Foreskin keratinocyte (primary cell): ENCODE measurements at places on chromosomes 1 and 21. TPM values are rescaled to one million over a fixed set of nuclear protein-coding genes. Genes with fewer than 3 reads are reported as not detected.

FCRL6 gene
- not detected in 2 replicates for total RNA-seq

CA6 gene
- not detected in 2 replicates for total RNA-seq

PPP1R8 gene
- total RNA-seq: 39.8 and 49.2 TPM in 2 replicates

KRTAP11-1 gene
- not detected in 2 replicates for total RNA-seq

HAPLN2 gene
- total RNA-seq: not detected in 2 replicates

HSPB7 gene
- total RNA-seq: not detected in 2 replicates

TMOD4 gene
- 0.65 and 0.88 TPM in 2 replicates for total RNA-seq

MAP3K21 gene
- 8.3 and 10.2 TPM in 2 replicates for total RNA-seq

TNFRSF8 gene
- total RNA-seq: 0.07 TPM in 2 replicates

TOE1 gene
- 13.3 and 14.4 TPM in 2 replicates for total RNA-seq

SMIM1 gene
- 4.6 and 5.3 TPM in 2 replicates for total RNA-seq

C1orf87 gene
- total RNA-seq: not detected in 2 replicates

ROR1 gene
- 2.3 and 4.5 TPM in 2 replicates for total RNA-seq

PPP1R12B gene
- total RNA-seq: 4.6 and 4.7 TPM in 2 replicates

NAV1 gene
- 46.1 and 50.4 TPM in 2 replicates for total RNA-seq

RXRG gene
- not detected in 2 replicates for total RNA-seq

SLC45A3 gene
- 5.1 TPM in 2 replicates for total RNA-seq

ACKR1 gene
- not detected in 2 replicates for total RNA-seq

TNFRSF4 gene
- total RNA-seq: not detected in 2 replicates

MTARC2 gene
- total RNA-seq: 1.3 and 1.5 TPM in 2 replicates

BNIPL gene
- 0.54 and 0.60 TPM in 2 replicates for total RNA-seq

EDARADD gene
- 6.3 and 6.5 TPM in 2 replicates for total RNA-seq

KCNT2 gene
- total RNA-seq: 0.03 TPM in 1 of 2 replicates, not detected in the other

CACNA1S gene
- total RNA-seq: not detected in 2 replicates

SRM gene
- total RNA-seq: 153 and 166 TPM in 2 replicates

OR2G6 gene
- not detected in 2 replicates for total RNA-seq

YIPF1 gene
- total RNA-seq: 21.8 and 25.7 TPM in 2 replicates

DNAJB4 gene
- total RNA-seq: 14.1 and 19.9 TPM in 2 replicates

SLAMF9 gene
- 0.44 and 0.63 TPM in 2 replicates for total RNA-seq

NHLH1 gene
- total RNA-seq: 0.04 TPM in 1 of 2 replicates, not detected in the other

FAM163A gene
- not detected in 2 replicates for total RNA-seq

WDR64 gene
- total RNA-seq: not detected in 2 replicates

SPRR2G gene
- 2.7 and 3.1 TPM in 2 replicates for total RNA-seq

SELE gene
- not detected in 2 replicates for total RNA-seq

CEP85 gene
- total RNA-seq: 18.9 and 22.2 TPM in 2 replicates

PLA2G2D gene
- total RNA-seq: not detected in 2 replicates

TMEM240 gene
- total RNA-seq: 0.28 and 0.37 TPM in 2 replicates

FCRL4 gene
- not detected in 2 replicates for total RNA-seq

DIRAS3 gene
- total RNA-seq: 0.11 and 0.24 TPM in 2 replicates
